ENCODE measurements at places on chromosomes 3 and 15. TPM values are rescaled to one million over a fixed set of nuclear protein-coding genes. Genes with fewer than 3 reads are reported as not detected.

Gene SEMA3F
- 49.8 TPM for total RNA-seq

- DNase-seq: no peak
Observed at GRCh38 chr3:183266454-183266853, 13.4 kb downstream of the B3GNT5 start.

GRCh38 chr15:58511599-58511987 is 79.8 kb downstream of the LIPC start:
- no peak for DNase-seq

Gene CCDC39
- total RNA-seq: 0.33 TPM

Gene DPPA2
- total RNA-seq: not detected

GRCh38 chr15:70494852-70495571 is 268.3 kb downstream of the UACA start:
- no peak for DNase-seq

- DNase-seq: no peak
Observed at GRCh38 chr3:65677486-65678010, 361.2 kb downstream of the MAGI1 start.

GRCh38 chr3:136818191-136818768 is 646 bp upstream of the SLC35G2 start:
- no peak for DNase-seq

GRCh38 chr3:88589138-88589537 is 439.4 kb downstream of the C3orf38 start:
- no peak for DNase-seq

Gene FAM240A
- not detected for total RNA-seq

Gene TRPC1
- total RNA-seq: 13.0 TPM

- no peak for DNase-seq
Observed at GRCh38 chr3:128956440-128956839, 37.4 kb downstream of the CFAP92 start.

DNA sequence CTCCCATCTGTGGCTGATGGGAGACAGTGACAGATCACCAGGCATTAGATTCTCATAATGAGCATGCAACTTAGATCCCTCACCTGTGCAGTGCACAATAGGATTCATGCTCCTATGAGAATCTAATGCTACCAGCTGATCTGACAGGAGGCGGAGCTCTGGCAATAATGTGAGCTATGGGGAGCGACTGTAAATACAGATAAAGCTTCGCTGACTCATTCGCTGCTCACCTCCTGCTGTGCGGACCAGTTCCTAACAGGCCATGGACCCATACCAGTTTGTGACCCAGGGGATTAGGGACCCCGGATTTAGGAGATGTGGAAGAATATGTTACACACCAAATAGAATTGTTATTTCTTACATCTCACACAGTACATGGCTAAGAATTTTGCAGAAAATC is 6.7 kb downstream of the ARGFX start:
- no peak for DNase-seq

Gene PLA2G4D
- total RNA-seq: not detected

DNA sequence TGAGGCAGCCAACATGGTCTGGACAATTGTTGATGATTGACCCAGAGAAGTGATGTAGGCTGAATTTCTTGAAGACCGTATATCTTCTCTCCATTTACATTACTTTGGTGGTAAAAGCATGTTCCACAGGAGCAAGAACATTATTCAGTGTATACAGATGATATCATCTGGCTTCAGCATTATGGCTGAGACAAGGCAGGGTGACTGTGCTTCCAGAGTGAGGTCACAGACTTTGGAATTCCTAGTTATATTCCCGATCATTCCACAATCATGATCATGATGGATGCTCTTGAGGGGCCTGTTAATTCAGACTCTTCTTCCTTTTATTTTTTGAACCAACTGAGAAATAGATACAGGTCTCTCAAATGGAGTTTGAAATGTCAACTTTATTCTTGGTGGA is 19.0 kb downstream of the PLS1 start:
- DNase-seq: no peak

Gene KLF15
- 44.2 TPM for total RNA-seq

- no peak for DNase-seq
Observed at GRCh38 chr15:34436956-34437442, 609 bp downstream of the GOLGA8A start.

DNA sequence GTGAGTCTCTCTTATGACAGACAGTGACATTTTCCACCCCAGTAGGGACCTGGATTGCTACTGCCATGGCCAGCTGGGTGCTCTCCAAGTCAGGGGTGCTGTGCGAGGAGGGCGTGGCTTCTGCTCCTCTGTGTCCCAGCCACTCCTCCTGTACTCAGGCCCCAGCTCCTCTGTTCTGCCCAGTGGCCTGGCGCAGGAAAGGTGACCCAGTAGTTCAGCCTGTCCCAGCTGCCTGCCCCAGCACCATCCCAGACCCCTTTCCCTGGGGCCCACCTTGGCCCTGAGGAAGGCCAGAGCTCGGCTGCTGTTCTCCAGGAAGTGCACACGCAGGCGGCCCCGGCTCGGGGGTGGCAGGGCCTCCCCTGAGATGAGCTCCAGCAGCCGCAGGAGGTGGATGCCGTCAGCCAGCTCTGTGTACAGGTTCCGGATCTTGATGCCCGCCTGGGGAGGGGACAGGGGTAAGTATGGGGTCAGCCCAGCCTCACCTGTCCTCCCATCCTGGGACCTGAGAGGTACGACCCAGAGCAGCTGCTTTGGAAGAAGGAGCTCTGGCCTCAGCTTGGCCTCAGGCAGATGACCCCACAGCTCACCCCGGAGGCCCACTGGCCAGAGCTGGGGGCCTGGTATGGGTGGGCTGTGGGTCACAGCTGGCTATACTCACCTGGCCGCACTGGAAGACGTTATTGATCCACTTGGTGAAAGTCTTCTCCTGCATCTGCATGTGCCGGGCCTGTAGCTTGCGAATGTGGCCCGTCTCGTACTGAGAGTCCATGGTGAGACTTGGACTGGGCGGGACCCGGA is 1.0 kb downstream of the SPTBN5 start:
- peak; percentile 88 for DNase-seq

- no peak for DNase-seq
Observed at GRCh38 chr15:31487811-31488436, 161.3 kb downstream of the KLF13 start.

GRCh38 chr3:127625821-127626220 is 3.2 kb upstream of the PODXL2 start:
- DNase-seq: no peak

- no peak for DNase-seq
Observed at GRCh38 chr3:15467227-15468181, 40.1 kb downstream of the EAF1 start.

GRCh38 chr15:94387849-94388441 is 156.6 kb downstream of the MCTP2 start:
- no peak for DNase-seq

GRCh38 chr15:51368751-51369450 is 27.4 kb downstream of the GLDN start:
- no peak for DNase-seq

GRCh38 chr15:65423976-65424679 is 1.4 kb upstream of the IGDCC4 start:
- DNase-seq: no peak

- DNase-seq: no peak
Observed at GRCh38 chr3:19901918-19902317, 32.1 kb downstream of the EFHB start.

GRCh38 chr15:62403164-62403809 is 238.2 kb upstream of the C2CD4B start:
- no peak for DNase-seq

Gene RAB5A
- total RNA-seq: 72.8 TPM

DNA sequence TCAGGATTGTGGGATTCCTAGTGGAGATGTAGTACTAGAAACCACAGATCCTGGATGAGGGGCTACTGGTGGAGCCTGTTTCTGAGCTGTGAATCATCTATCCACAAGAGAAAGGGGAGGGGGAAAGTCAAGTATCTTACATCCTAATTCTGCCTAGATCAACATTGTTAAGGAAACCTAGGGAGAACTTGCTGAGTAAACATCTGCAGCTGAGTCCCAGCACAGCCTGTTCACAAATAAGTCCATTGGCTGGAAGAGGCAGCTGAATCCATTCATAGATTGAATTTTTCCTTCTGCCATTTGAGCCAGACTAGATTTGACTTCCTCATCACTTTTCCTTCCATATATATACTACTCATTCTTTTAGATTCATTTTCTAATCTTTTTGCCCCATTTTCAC is 460.5 kb downstream of the TUSC7 start:
- DNase-seq: no peak

DNA sequence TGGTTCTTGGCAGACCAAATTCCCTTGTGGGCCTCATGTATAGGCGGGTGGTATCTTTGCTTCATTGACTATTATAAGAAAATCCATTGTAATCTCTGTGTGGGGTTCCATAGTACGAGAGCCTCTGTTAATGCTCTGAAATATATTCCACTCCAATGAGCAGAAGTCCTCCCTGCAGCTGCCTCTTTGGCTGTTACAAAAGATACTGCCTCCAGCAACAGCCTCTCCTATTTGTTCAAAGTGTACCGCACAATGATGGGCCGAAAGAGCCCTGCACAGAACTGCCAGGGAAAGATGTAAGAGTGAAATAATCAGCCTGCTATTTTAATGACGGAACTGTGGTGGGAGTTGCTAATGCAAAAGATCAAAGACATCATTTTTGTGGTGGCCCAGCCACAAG is 48.9 kb downstream of the GRK7 start:
- no peak for DNase-seq

DNA sequence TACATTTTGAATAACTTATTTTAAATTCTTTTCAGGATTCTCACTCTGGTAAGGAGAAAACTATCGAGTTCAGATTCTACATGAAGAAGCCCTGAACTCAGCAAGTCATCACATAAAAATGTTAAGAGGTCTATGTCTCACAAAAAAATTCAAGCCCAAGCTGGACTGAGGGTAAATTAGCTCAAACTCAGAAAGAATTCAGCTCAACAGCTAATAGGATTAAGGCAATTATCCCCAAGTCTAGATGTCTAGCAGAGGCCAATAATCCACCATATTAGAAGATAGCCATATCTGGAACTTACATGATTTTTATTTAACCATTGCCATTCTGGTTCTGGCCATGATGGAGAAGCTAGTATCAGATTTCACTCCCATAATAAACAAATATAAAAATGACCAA is 909.7 kb downstream of the PLOD2 start:
- DNase-seq: no peak

- no peak for DNase-seq
Observed at GRCh38 chr15:82625136-82625535, 22.0 kb downstream of the CPEB1 start.

- peak; percentile 43 for DNase-seq
Observed at GRCh38 chr3:126540342-126540849, 16.4 kb downstream of the CHST13 start.

All from breast epithelium (tissue), 4 donors.